Activated B cell treated with CpG ODN at 0.5 μM for 24 hours (primary cell): ENCODE measurements at places on chromosomes 3 and 15. TPM values are rescaled to one million over a fixed set of nuclear protein-coding genes. Genes with fewer than 3 reads are reported as not detected.
A peak's percentile ranks its signal among the peaks of the same experiment; 100 is the strongest.

GRCh38 chr15:33797651-33798050 lies 170.6 kb upstream of the CHRM5 start:
- DNase-seq: no peak

GRCh38 chr3:71146673-71147072 lies 436.9 kb downstream of the FOXP1 start:
- DNase-seq: no peak

- DNase-seq: no peak
Measured at GRCh38 chr15:39139431-39140059, 441.3 kb upstream of the THBS1 start.

GRCh38 chr3:123336001-123336400 lies 112.9 kb downstream of the ADCY5 start:
- no peak for DNase-seq

DNA sequence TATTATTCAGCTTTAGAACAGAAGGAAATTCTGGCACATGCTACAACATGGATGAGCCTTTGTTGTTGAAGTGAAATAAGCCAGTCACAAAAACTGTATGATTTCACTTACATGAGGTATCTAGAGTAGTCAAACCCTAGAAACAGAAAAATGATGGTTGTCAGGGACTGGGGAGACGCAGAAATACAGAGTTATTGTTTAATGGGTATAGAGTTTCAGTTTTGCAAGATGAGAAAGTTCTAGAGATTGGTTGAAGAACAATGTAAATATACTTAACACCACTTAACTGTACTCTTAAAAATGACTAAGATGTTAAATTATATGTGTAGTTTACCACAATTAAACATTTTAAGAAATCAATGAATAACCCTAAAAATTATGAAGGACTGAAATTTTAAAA lies 15.8 kb downstream of the SPTSSB start:
- no peak for DNase-seq

DNA sequence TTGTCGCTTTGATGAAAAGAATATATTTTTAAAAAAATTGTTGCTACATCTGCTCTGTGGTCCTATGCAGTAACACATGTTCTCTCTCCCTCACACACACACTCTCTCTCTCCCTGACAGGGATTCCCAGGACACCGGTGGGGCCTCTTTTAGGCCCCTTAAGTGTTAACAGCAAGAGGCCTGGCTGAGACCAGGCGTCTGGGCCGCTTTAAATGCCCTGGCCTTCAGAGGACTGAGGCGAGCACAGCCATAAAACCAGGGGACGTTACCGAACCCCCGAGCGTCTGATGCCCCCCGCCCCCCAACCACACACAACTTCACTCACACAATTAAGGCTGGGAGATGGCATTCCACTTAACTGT lies 1.7 kb downstream of the BNC1 start:
- DNase-seq: no peak

DNA sequence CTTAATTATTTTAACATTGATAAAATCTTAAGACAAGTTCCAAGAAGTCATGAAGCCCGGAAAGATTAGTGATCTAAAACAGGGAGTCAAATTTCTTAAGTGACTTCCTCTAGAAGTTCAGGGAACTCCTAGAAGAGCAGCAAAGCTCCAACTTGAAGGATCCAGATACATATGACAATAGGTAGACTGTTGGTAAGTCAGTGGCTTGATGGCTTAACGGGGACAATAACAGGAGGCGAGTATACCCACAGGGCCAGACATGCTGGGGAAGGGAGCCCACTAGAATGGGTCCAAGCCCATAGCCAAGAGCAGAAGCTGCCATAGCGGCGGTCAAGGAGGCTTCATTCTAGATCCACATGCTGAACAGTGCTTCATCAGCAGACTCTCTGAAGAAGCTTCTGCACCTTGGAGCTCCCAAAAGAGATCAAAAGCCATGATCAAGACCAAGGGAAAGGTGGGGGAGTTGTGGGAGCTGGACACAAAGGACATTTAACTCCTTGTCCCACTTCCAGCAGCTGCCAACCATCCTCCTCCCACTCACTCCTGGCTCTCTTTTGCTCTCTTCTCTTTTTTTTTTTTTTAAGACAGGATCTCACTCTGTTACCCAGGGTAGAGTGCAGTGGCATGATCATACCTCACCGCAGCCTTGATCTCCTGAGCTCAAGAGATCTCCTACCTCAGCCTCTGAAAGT lies 10.2 kb upstream of the CA12 start:
- DNase-seq: no peak

- no peak for DNase-seq
Measured at GRCh38 chr15:26771578-26772153, 1.2 kb downstream of the GABRB3 start.

DNA sequence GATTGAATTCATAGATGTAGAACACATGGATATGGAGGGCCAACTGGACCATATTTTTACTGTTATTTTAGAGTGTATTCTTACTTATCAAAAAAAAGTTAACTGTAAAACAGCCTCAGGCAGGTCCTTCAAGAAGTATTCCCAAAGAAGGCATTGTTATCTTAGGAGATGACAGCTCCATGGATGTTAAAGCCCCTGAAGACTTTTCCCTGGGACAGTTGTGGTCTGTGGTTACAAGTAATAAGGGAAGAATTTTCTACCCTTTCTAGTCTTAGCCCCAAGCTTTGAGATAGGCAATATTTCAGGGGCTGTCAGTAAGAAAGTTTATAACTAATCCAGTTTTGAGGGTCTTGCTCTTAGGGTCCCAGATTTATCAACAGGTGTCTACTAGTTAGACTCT lies 62.5 kb downstream of the LRRC49 start:
- DNase-seq: no peak

GRCh38 chr3:149621218-149622005 lies 36.4 kb downstream of the WWTR1 start:
- DNase-seq: no peak

GRCh38 chr15:99310745-99311144 lies 59.5 kb downstream of the LRRC28 start:
- DNase-seq: no peak

GRCh38 chr3:123693584-123694190 lies 108.8 kb upstream of the HACD2 start:
- DNase-seq: no peak

GRCh38 chr3:194857469-194858113 lies 171.9 kb downstream of the FAM43A start:
- no peak for DNase-seq

DNA sequence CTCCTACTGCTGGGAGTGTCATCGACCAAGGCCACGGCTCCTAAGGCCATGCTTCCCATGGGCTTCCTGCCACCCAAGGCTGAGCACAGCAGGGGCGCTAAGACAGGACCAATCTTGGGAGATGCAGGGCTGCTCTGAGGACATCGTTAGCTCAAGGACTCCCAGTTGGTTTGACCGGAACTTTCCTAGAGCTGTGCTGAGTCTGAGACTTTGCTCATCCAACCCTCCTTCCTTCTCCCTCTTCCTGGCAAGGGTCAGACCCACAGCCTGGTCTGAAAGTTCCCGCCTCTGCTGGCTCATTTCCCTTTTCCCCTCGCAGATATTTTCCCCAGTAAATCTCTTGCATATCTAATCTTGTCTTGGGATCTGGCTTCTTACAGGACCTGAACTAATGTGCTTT lies 57.2 kb downstream of the EPHB3 start:
- no peak for DNase-seq

- no peak for DNase-seq
Measured at GRCh38 chr15:50206020-50206419, 24.0 kb downstream of the SLC27A2 start.

GRCh38 chr3:149964291-149964690 lies 6.4 kb downstream of the PFN2 start:
- DNase-seq: no peak

GRCh38 chr15:78790027-78790426 lies 21.2 kb downstream of the ADAMTS7 start:
- no peak for DNase-seq

GRCh38 chr3:195892105-195893043 lies 16.0 kb downstream of the TNK2 start:
- no peak for DNase-seq

- no peak for DNase-seq
Measured at GRCh38 chr15:85652457-85652856, 142.3 kb downstream of the KLHL25 start.

DNA sequence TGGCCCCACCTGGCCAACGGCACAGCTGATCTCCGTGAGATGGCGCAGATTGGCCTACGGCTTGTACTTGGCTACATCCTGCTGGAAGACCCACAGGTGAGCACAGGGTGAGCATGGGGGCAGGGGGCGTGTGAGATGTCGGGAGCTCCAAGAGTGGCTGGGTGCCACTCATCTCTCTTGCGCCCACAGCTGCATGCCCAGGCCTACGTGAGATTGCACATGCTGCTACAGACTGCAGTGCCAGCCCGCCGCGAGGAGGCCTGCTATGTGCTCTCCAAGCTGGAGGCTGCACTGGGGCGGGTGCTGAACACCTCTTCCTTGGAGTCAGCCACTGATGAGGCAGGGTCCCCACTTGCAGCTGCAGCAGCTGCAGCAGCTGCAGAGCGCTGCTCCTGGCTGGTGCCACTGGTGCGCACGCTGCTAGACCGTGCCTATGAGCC lies 22.3 kb downstream of the NBEAL2 start:
- no peak for DNase-seq

GRCh38 chr3:33795131-33795530 lies 3.3 kb upstream of the PDCD6IP start:
- no peak for DNase-seq

- DNase-seq: no peak
Measured at GRCh38 chr3:115632026-115632425, 8.7 kb downstream of the GAP43 start.

- DNase-seq: no peak
Measured at GRCh38 chr3:105322570-105323273, 44.0 kb upstream of the ALCAM start.

DNA sequence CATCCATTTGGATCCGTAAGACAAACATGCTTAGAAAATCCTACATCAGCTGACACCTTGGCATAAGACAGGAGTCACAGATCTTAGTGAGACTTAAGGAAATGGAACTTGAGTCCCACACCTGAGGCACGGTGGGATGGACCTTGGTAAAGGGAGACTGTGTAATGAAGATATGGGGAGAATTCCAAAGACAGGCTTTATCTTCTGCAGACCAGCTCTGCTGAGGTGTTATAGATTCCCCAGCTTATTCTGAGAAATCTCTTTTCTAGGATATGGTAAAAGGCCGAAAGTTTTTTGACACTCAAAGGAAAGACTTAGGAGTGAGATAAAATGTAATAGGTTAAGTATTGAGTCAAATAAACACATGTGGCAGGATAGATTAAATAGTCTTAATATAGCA lies 8.3 kb upstream of the MTMR10 start:
- DNase-seq: no peak

DNA sequence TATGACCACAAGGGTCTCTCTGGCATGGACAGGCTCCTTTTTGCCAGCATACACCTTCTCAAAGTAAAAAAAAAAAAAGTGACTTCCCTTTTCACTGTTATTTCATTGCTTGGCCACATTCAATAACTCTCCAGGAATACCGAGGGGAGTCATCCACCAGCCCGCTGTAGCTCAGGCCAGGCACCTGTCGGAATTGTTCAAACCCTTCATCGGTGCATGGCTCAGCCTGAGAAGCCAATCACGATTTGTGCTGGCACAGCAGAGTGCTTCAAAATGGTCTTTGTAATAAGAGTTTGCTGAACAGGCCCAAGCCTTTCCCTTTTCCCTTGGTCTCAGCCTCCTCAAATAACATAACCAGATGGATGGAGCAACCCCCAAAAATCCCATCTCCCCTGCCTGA lies 145.4 kb downstream of the PDZRN3 start:
- DNase-seq: no peak

DNA sequence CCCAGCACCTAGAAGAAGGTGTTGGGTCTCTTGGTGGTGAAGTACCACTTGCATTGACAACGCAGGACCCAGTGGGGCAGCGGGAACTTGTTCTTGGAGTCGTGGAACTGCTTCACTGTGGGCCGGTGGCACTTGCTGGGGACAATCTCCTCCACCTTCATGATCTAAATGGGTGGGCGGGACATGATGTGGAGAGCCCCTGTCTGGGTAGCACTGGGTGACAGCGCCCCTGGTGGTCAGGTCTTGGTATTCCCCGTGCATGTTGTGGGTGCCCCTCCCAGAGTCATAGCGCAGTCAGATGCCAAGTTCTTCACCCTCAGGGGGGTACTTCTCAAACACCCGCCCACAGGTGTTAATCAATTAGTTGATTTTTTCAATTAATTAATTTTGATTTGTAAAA lies 60.2 kb downstream of the AGBL1 start:
- no peak for DNase-seq

DNA sequence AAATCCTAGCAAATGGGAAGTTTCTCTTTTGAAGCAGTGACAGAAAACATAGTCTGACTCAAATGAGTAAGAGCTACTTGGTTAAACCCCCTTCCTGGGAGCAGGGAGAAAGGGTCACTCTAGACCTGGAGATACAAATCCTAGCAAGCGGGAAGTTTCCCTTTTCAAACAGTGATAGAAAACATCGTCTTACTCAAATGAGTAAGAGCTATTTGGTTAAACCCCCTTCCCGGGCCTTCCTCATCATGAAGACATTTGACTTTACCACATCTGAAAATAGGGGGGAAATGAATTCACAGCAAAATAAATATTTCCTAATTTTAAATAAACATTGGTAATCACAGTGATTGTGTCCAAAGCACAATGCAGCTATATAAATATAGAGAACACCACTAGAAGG lies 79.2 kb downstream of the FOXB1 start:
- DNase-seq: no peak

DNA sequence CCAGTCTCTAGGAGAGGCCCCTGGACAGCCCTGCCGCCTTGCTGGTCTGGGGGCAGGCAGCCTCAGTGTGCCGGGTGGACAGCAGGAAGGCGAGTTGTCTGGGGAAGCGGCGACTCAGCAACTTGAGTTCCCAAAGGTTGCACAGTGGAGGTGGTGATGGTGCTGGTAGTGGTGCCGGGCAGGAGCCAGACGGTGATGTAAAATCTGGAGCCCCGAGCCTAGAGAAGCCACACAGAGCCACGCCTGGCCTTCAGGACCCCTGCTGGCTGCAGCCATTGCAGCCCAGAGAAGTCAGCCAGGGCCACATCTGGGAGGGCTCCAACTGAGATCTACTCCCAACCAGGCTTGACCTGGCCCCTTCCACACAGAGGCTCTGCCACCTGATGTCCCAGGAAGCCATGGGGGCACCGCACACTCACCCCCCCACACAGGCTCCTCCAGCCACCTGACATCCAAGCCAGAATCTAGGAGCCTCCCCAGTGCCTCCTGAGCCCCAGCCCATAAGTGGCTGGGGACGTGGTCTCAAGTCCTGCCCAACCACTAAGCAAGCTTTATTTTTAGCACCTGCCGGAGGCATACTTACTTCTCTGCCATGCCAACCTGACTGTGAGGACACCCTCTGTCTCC lies 8.8 kb downstream of the C3orf22 start:
- peak; percentile 7 for DNase-seq

CYP1A2 gene
- 0.16 TPM in 1 of 2 replicates, not detected in the other for total RNA-seq

TRIM59 gene
- total RNA-seq: 23.4 TPM in 2 replicates

KNL1 gene
- total RNA-seq: 5.1 and 7.7 TPM in 2 replicates

PIK3R4 gene
- 22.1 and 32.4 TPM in 2 replicates for total RNA-seq

TPRG1 gene
- 0.18 TPM in 1 of 2 replicates, not detected in the other for total RNA-seq

MASP1 gene
- not detected in 2 replicates for total RNA-seq

MORC1 gene
- total RNA-seq: not detected in 2 replicates

CCDC13 gene
- 1.7 and 1.9 TPM in 2 replicates for total RNA-seq

COL7A1 gene
- total RNA-seq: 0.98 and 1.5 TPM in 2 replicates

NR1I2 gene
- total RNA-seq: 1.1 and 1.2 TPM in 2 replicates

FETUB gene
- total RNA-seq: not detected in 2 replicates

NLGN1 gene
- not detected in 2 replicates for total RNA-seq
